Activated CD8-positive, alpha-beta memory T cell treated with anti-CD3 and anti-CD28 coated beads for 1 hour (primary cell): ENCODE measurements at places on chromosomes 2 and 18.

DNA sequence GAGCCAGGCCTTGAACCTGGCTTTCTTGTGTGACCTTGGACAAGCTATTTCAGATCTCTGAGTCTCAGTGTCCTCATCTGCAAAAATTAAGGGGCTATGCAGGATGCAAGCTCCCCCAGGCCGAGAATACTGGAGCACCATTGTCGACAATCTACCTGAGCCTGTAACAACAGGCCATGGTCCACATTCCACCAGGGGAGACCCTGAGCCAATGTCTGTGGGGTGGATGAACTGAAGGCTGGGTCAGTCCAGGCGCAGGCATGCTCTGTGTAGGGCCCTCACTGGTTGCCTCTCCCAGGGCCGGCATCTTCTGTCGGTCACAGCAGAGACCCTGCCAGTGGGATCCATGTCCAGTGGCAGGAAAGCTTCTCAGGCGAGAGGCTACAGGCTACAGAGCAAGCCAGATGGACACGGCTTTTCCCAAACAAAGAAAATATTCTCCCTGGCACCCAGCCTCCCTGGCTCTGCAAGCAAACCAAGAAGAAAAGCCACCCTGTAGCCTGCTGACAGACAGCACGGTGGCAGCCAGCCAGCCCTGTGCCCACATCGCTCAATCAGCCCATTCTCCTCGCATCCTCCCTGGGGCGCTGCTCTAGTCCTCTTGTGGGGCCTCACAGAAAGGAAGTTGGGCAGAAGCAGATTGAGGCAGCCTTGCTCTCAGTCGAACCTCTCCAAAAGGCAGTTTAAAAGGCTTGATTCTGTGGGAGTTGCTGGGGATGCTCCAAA is 48.7 kb upstream of the FZD7 start:
- no peak for DNase-seq

- no peak for DNase-seq
Observed at GRCh38 chr2:149612122-149612521, 24.5 kb upstream of the MMADHC start.

DNA sequence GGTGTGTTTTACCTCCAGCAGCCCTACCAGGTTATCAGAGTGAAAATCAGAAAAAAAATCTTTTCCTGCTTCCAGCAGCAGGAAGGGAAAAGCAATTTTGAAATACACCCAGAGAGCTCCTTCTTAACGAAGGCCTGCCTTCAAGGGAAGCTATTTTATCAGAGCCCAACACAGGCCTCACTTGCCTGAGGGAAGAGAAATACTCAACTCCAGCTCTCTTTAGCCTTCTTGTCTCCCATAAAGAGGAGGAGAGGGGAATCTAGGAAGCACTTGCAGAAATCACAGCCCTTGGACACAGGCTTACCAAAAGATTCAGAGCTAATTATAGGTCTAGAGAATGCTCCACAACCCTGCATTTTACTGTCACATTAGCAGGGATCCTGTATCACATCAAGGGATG is 896.1 kb upstream of the CNTNAP5 start:
- DNase-seq, result no peak

GRCh38 chr18:8951491-8951890 is 151.0 kb upstream of the NDUFV2 start:
- no peak for DNase-seq

DNA sequence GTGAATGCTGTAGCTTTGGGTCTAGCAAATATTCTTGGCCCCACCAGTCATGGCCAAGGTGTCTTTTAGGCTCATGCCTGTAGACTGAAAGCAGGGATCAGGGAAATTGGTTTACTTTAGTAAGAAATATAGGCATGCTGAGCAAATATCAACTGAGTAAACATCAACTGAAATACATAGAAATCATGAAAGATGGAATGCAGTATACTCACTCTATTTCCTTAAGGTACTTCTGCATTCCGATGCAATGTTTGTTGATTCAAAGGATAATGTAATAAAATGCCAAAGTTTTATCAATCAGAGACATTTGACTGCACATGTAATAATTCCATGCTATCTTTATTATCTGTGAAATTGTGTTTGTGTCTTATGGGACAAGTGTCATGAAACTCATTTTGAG is 19.6 kb upstream of the IL1R1 start:
- DNase-seq, result no peak

DNA sequence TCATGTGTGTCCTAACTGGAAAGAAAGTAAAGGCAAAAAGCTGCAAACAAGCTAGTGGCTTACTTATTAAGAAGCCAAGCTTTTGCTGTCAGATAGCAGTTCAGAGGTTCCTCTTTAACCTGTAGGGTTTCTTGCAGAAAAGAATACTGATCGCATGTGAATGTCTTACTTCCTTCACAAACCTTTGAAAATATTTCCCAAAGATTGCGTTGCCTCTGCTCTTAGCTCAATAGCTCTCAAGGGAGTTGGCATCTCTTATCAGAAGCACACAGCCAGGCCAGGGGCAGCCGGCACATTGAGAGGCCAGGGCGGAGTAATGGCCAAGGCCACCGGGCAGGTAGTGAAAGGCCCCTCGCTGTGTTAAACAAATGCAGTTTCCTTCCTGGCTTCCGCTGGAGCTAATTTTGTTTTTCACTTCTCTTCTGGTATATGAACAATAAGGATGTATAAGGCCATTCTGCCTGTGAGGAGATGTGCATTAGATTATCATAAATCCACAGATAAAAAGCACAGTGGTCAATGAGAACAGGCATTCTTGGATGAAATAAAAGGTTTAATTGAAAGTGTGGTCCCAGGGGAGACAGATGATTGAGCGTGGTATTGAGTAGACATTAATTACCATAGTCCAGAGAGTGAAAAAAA is 542.4 kb upstream of the NRP2 start:
- DNase-seq, result no peak

GRCh38 chr2:44116319-44116718 is 52.4 kb upstream of the PPM1B start:
- no peak for DNase-seq

- DNase-seq, result no peak
Observed at GRCh38 chr2:20186078-20186854, 38.7 kb downstream of the SDC1 start.

GRCh38 chr2:110677530-110678456 is at the start of gene BUB1:
TSS of gene BUB1 (minus strand) at chr2:110678063. CDS start at chr2:110677995, 68 bp downstream.
- DNase-seq, result peak; percentile 90

- DNase-seq, result no peak
Observed at GRCh38 chr2:42964439-42965083, 172.2 kb upstream of the HAAO start.

DNA sequence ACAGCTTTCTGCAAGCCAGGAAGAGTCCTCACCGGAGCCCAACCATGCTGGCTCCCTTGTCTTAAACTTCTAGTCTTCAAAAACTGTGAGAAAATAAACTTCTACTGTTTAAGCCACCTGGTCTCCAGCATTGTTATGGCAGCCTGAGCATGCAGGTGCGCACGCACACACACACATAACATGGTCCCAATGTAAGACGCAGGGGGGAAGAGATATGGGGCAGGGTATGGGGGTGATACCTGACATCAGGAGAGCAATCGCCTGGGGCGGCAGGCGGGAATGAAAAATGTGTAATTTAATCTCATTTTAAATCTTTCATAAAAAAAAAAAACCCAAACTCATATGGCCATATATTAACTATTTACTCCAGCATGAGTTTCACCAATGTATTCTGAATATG is 18.0 kb downstream of the HJURP start:
- no peak for DNase-seq

DNA sequence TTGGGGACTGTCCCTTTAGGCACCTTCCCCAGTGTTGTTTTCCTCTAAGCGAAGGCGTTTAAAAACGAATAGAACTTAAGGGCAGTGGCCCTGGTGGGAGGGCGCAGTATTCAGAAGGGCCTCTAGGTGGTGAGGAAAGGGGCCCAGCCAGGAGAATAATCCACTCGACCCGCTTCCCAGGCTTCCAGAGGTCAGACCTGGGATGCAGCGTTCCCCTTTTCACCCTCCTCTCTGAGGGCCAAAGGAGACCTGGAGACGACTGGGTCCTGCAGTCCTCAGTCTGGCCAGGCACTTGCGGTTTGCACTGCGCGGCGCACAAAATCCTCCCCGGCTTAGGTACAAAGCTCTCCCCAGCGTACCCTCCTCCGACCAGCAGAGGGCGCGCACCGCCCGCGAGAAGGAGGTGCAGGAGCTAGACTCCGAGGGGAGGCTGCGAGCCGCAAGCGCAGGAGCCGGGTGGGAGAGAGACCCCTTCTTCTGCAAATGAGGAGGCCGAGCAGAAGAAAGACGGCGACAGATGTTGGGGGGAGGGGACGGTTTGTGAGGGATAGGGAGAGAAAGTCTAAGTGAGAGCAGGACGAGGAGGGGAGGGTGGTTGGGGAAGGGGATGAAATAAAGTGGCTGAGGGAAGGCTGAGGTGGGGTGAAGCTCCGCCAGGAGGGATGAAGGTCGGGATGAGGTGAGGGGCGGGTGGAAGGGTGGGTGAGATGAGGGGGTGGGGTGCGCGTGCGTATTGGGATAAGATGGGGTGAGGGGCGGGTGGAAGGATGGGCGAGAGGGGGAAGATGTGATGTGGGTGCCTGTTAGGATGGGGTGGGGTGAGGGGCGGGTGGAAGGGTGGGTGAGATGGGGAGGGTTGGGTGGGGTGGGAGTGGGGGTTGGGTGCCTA is 4.9 kb downstream of the FEV start:
- DNase-seq, result peak; percentile 77

- DNase-seq, result no peak
Observed at GRCh38 chr18:48948112-48949049, 2.4 kb downstream of the SMAD7 start.

- no peak for DNase-seq
Observed at GRCh38 chr2:17958466-17959092, 80.1 kb downstream of the KCNS3 start.

GRCh38 chr2:164841719-164842623 is at the start of gene COBLL1:
TSS of gene COBLL1 (minus strand) at chr2:164841823. CDS start at chr2:164841196, 627 bp downstream.
- DNase-seq, result no peak

DNA sequence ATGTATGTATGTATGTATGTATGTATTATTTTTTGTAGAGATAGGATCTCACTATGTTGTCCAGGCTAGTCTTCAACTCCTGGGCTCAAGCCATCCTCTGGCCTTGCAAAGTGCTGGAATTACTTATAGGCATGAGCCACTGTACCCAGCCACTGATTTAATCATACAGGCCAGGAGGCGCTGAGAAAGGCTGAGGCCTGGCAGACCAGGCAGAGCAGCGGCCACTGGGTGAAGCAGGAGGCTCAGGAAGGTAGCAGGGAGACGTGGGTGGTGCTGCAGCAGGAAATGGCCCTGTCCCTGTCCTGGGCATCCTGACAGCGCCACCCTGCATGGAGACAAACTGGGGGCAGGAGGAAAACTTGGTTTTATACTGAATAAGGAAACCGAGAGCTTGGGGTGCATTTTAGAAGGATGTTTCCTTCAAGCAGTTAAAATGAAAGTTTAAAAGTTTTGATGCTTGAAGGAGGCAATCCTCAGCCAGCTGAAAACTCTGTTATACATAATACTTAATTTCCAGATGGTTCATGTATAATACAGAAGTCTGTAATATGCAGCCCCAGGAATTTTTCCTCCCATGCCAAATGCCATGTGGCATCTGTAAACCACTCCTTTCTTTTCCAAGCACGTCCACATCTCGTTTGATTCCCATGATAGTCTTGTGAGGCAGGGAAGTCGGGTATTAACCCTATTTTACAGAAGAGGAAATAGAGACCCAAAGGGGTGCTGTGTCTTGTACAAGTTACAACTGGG is 182.4 kb downstream of the CELF4 start:
- DNase-seq, result no peak

- DNase-seq, result no peak
Observed at GRCh38 chr2:12842917-12843316, 126.2 kb downstream of the TRIB2 start.

DNA sequence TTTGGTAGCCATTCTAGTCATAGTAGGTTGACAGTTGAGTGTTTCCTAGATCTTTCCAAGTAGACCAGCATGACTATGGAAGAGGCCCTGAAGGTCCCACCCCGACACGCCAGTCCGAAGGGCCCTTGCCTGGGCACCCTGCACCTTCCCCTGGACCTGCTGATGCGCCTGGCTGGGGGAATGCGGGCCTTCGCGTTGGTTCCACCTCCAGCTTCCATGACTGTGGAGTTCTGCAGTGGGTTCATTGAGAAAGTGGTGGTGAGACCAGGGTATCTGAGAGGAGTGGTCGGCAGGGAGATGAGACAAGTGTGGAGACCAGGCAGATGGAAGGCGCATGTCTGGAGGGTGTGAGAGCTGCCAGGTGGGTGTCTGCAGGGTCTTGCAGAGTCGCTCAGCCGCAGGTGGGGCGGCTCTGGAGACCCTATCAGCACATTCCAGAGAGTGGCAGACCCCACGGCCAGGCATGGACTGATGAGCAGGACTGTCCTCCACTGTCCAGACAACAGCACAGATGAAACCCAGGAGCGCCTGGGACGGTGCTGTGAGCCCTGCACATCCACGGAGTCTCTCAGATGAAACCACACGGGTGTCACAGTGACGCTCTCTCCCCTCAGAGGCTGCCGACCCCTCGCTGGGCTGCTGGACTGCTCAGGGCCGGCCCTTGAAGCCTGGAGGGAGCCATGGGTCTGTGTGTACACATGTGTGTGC is 182.5 kb upstream of the HDAC4 start:
- no peak for DNase-seq

DNA sequence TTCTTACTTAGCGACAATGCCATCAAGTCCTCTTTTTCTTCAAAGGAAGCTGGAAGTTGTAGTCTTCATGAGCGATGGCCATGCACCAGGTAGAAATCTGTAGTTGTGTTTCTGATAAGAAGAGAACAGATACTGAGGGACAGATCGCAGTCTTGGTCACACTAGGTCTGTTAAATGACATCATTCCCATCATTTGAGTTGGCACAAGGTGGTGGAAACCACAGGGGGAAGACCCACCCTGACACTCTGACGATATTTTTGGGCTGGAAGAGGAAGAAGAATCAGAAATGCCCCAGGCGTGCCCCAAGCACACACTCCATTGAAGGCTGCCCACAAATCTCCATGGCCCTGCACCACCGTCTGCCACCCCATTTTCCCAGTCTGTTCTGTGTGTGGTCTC is 89.0 kb upstream of the BOD1L2 start:
- no peak for DNase-seq

DNA sequence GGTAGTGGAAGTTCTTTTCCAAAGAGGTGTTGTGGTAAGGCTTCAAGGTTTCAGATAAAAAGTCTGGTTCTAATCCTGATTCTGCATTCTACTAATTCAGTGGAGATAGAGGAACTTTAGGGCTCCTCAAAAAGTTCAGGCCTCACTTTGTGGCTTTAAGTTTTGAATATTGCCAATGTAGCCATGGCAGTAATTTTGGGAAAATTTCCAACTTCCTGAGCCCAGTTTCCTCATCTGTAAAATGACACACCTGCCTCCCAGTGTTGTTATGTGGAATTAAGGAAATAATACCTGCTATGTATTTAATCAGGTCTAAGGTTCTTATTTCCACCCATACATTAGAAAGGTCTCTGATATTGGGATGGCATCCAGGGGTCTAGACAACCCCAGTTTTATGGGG is 147.6 kb upstream of the ITGA6 start:
- no peak for DNase-seq

- no peak for DNase-seq
Observed at GRCh38 chr2:113010088-113010487, 4.8 kb downstream of the IL36A start.

DNA sequence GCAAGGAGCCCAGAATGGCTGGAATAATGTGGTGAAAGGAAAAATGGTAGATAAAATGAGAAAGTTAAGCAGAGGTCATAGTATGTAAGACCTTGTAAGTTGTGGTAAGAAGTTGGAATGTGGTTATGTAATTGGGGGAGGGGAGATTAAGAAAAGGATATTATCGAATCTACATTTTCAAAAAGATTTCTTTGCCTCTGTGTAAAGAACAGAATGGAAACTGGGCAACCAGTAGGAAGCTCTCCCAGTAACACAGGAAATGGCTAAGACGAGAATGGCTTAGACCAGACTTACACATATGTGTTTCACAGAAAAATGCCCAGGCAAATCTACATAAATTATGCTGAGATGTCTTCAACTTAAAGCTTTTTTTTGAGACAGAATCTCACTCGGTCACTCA is 13.2 kb downstream of the MEMO1 start:
- DNase-seq, result no peak
